ENCODE measurements at places on chromosomes 11 and 22. TPM values are rescaled to one million over a fixed set of nuclear protein-coding genes. Genes with fewer than 3 reads are reported as not detected.

Gene PRDM10
- 10.3 TPM for polyA plus RNA-seq

Gene GUCD1
- 89.4 TPM for polyA plus RNA-seq

DNA sequence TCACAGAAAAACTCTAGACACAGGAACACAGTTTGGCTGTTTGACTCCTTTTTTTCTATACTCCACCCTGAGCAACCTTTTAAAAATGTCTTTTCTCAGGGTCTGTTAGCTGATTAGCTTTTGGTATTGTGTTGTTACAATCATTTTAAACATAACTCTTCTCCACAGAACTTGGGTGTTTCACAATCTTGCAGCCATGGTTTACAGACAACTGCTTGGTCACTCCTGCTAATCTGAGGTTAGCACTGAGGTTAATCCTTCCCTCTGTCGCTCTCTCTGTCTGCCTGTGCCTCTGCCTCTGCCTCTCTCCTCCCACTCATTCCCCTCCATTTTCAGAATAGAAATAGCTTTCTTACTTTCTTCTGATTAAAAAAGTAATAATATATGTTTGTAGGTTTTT is 62.4 kb upstream of the ZBED5 start:
- DNase-seq = no peak

Gene TBX10
- not detected for polyA plus RNA-seq

Gene P2RY6
- polyA plus RNA-seq = 1.1 TPM

DNA sequence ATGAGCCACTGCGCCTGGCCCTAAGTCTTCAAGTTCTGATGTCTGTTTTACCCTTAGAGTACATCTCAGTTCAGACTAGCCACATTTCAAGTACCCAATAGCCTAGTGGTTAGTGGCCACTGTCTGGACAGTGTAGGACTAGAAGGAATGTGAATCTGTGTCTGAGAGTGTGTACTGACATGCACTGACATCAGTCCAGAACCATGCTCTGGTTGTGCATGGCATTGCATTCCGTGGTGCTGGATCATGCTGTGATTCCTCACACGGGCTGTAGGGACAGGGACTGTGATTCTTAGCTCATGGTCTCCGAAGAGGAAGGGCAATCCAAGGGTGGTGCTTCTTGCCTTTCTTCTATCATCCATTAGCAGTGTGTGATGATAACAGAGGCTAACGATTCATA is 41.1 kb downstream of the AMOTL1 start:
- DNase-seq = no peak

DNA sequence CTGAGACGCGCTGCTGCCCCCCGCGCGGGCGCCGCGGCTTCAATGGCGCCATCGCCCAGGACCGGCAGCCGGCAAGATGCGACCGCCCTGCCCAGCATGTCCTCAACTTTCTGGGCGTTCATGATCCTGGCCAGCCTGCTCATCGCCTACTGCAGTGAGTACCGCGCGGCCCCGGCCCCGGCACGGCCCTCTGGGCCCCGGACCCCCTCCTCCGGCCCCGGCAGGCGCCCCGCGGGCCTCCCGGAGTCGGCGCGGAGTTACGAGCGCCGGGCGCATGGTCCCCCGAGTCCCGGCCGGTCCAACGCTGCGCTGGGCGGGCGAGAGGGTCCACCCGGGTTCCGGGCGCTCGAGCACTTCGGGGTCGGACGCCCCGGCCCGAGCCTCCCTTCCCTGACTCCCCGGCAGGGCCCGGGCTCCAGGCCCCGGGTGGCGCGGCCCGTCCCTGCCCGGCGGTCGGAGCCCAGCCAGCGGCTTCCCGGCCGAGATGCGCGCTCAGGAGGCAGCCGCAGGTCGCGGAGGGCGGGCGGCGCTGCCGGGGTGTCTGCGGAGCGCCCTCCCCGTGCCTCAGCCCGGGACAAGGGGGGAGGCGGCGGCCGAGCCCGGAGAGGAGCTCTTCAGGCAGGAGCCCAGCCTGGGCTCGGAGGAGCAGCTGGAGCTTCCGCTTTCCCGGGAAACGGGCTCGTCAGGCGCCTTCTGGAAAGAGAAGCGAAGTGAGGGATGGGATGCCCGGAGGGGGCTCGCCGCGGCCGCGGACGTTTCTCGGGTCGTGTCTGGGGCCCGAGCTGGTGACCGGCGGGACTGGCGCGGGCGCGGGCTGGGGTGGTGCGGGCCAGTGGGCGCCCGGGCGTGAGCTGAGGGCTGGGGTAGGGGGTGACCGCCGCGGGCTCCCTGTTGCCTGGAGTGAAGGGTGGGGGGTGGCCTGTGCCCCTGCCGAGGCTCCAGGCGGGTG is 1337.8 kb downstream of the BRD1 start:
- no peak for DNase-seq

- DNase-seq = no peak
These were observed 869 bp downstream of the ZC3H7B start for GRCh38 chr22:41302021-41302767.

DNA sequence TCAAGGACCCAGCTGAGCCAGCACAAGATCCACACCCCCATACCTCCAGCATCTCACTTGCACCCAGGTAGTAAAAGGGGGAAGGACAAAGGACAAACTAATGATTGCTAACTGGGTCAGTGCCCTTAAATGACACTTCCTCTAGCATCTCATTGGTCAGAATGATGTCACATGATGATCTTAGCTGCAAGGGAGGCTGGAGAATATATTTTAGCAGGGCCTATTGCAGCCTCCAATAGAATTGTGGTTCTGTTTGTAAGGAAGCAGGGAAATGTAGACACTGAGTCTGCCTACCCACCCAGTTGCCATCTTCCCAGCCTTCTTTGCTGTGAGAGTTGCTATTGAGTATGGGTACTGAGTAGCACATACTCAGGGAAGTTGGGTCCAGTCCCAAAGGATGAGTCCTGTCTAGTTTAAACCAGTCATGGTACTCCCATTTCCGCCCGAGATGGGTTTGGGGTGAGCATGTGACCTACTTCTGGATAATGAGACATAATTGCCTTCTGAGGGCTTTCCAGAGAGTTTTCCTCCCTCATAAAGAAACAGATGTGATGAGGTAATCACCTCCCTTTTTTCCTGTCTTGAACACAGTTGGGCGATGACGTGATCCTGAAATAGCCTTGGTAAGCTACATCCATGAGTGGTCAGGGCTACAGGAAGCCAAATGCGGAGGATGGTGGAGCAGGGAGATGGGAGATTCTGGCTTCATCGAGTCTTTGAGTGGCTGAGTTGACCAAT is 5.5 kb upstream of the DNAL4 start:
- no peak for DNase-seq

- DNase-seq = no peak
These were observed 1.4 kb downstream of the PATZ1 start for GRCh38 chr22:31344578-31345330.

GRCh38 chr11:44029977-44030911 is 17.5 kb upstream of the ACCSL start:
- DNase-seq = no peak

GRCh38 chr22:42279425-42280020 is 9.1 kb upstream of the TCF20 start:
- no peak for DNase-seq
